ENCODE measurements at places on chromosomes 5 and 9.

DNA sequence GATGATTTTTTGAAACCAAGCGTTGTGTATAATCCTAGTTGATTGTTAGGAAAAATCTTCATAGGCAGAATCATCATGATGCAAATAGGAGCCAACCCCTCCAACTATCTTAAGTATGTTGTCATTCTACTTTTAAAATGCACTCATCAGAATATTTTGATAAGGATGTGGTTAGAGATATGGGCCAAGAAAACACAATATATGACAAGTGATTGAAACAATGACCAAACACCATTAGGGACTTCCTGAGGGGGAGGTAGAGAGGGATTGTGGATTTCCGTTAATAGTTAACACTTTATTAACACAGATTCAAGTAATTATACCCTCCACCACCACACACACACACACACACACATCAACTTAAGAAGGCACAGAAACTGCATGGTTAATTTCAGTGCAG, 143.3 kb downstream of the ARSB start:
- no peak for DNase-seq

DNA sequence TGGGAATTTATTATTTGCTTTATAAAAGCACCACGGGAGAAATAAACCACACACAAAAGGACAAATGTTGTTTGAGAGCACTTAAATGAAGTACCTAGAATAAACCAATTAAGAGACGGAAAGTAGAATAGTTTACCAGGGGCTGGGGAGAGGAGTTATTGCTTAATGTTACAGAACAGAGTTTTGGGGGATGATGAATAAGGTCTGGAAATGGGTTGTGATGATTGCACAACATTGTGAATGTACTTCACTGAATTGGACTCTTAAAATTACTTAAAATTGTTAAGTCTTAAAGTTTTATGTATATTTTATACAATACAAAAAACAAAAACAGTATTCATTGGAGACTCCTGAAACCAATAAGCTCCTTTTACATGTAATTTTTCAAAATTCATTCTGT, 1.5 kb downstream of the ZBTB43 start:
- no peak for DNase-seq

DNA sequence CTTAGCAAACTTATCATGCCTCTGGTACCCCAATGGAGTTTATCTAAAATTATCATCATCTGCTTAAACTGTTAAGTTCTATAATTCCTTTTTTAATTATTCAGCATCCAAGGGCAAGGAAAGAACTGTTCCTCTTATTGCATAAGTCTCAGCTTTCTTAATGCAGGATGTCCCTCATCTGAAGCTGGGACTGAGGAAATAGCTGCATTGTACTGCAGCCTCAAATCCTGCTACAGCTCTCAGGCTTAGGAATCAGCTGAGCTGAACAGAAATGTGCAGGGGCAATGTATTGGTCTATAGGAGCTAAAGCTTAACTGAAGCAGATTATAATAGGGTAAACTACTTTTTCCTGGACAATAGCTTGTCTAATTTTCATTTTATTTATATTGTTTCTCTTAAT, 48.0 kb downstream of the HAPLN1 start:
- no peak for DNase-seq

DNA sequence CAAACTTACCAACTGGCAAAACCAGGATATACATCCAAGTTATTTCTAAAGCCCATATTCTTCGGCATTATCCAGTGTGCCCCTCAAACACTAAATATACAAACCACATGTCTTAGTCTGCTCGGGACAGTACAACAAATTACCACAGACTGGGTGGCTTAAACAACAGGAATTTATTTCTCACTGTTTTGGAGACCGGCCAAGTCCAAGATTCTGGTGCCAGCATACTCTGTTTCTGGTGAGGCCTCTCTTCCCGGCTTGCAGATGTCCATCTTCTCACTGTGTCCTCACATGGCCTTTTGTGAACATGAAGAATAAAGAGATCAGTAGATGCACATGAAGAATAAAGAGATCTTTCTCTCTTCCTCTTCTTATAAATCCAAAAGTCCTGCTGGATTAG, 12.9 kb upstream of the SLCO6A1 start:
- no peak for DNase-seq

DNA sequence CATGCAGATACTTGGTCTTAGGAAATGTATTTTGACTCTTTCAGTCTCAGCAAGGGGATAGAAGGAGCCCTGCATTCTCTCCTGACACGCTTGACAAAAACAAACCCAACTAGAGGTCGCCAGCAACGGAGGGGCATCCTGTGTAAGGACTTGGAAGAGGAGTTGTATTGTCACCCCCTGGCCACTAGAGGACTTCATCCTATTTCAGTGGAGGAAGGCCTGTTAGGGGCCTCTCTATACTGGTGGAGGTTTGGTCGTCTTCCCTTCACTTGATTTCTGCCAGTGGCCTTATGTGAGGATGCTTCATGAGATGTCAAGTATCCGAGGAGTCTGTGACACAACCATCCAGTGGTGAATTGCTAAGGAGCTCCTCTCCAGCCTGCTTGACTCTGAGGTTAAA, 122.8 kb upstream of the STC2 start:
- DNase-seq: no peak

DNA sequence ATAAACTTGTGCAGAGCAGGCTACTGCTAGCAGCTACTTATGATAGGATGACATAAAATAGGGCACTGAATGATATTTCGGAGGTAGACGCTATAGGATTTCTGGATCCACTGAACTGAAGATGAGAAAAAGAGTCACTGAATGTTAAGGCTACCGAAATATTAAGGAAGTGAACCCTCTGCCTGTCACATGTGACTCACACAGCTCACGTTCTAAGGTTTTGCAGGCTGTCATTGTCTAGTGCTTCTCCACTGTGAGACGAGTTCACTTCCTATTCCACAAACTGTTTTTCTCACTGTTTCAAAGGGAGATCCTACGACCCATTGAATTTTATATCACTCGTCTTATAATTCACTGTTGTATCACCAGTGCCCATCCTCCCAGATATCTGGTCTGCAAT, 100.8 kb downstream of the CTNND2 start:
- DNase-seq: no peak

DNA sequence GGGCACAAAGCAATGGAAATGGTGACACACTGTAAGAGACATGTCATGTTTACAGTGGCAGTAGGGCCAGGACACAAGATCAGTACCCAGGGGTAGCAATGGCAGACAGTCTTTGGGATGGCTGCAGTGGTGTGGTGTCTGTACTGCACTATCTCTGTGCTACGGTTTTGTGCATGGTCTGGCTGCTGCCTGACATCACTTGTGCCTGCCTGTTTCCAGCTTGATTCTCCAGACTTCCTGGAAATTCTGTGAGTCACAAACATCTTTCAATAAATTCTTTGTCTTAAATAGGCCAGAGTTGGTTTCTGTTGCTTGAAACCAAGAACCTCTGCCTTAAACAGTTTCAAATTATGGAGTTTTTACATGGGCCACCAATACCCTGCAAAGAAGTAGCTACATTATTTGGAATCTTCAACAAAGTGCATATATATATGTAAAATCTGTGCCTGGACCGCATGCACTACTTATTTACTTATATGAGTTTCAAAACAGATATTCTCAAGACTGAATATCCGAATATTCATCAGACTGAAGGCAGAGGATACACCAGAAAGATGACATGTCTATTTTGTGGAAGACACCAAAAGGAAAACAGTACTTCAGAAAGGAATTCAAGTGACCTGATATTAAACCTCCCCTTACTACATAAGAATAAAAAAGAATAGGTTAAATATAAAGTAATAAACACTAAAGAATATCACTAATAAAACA, 188.1 kb downstream of the RFX3 start:
- DNase-seq: no peak

DNA sequence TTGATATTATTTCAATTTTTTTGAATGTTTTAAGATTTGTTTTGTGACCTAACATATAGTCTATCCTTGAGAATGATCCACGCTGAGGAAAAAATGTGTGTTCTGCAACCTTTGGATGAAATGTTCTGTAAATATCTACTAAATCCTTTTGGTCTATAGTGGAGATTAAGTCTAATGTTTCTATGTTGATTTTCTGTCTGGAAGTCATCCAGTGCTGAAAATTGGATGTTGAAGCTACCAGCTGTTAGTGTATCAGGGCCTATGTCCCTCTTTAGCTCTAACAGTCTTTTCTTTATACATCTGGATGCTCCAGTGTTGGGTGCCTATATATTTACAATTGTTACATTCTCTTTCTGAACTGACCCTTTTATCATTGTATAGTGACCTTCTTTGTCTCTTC, 422.3 kb downstream of the TMEM232 start:
- no peak for DNase-seq

GRCh38 chr5:93600409-93601070, 17.5 kb downstream of the NR2F1 start:
- no peak for DNase-seq

- DNase-seq: no peak
Observed at GRCh38 chr5:122639864-122640263, 135.0 kb upstream of the SNX2 start.

DNA sequence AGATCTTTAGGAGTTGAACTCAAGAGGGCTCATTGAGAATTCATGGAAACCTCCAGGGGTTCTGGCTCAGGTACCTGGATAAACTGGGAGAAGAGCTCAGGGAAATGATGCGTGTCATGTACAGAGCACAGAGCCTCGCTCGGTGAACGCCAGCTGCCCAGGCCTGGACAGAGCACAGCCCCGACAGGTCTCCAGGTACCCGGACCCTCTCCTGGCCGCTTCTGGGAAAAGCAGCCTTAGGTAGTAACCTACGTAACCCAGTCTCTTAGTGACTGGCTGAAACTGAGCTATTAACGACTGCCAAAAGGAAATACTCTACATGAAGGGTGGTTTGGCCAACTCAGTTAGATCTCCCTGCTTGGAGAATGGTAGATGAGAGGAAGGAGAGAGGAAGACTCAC, 157.4 kb downstream of the TTLL11 start:
- no peak for DNase-seq

- no peak for DNase-seq
Observed at GRCh38 chr5:75847561-75848021, 130.4 kb upstream of the POC5 start.

GRCh38 chr5:32780508-32780919, 69.4 kb downstream of the NPR3 start:
- no peak for DNase-seq

- DNase-seq: no peak
Observed at GRCh38 chr5:155726267-155726666, 600.7 kb upstream of the SGCD start.

DNA sequence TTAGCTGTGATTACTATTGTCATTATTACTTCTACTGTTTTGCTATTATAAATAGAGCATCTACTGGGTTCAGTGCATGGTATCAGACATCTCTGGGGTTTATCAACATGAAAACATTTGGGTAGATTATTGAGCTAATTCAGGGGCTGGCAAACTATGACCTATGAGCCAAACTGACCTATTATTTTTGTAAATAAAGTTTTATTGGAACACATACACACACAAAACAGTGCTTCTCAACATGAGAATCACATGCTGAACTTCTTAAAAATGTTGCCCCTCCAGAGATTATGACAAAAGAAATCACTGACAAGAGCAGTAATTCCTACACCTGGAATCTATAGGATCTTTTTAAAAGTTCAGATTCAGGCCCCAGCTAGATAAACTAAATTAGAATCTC, 30.4 kb downstream of the SLC31A2 start:
- DNase-seq: no peak

- DNase-seq: no peak
Observed at GRCh38 chr5:33721491-33722200, 170.1 kb downstream of the ADAMTS12 start.

DNA sequence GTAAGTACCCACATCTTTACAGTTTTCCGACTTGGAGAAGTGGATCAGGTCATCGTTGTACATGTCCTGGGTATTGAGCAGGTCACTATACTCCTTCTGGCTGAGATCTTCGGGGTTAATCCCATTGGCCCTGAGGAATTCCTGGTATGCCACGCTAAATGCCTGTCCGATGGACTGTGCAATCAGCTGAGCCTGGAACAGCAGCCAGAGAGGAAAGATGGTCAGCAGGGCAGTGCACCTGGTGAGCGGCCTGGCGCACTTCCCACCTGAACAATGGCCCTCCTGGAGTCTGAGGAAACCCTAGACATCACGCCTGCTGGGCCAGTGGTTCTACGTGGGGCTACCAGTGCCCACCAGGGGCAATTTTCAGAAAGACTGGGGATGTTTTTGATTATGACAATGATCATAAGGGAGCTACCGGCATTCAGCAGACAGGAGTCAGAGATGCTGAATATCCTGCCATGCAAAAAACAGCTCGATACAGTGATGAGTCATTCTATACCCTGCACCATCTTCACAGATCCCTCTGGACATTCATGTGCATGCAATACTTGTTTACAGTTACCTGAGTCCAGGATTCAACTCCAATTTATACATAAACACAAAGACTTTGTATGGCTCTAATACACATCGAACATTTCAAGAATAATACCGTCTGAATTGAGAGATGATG, 127.2 kb downstream of the ENTREP1 start:
- no peak for DNase-seq

GRCh38 chr5:178288401-178289368, 56.1 kb upstream of the PHYKPL start:
- no peak for DNase-seq

GRCh38 chr9:86550401-86550800, 196.2 kb upstream of the TUT7 start:
- no peak for DNase-seq

- no peak for DNase-seq
Observed at GRCh38 chr9:107422189-107423185, 67.1 kb downstream of the KLF4 start.

DNA sequence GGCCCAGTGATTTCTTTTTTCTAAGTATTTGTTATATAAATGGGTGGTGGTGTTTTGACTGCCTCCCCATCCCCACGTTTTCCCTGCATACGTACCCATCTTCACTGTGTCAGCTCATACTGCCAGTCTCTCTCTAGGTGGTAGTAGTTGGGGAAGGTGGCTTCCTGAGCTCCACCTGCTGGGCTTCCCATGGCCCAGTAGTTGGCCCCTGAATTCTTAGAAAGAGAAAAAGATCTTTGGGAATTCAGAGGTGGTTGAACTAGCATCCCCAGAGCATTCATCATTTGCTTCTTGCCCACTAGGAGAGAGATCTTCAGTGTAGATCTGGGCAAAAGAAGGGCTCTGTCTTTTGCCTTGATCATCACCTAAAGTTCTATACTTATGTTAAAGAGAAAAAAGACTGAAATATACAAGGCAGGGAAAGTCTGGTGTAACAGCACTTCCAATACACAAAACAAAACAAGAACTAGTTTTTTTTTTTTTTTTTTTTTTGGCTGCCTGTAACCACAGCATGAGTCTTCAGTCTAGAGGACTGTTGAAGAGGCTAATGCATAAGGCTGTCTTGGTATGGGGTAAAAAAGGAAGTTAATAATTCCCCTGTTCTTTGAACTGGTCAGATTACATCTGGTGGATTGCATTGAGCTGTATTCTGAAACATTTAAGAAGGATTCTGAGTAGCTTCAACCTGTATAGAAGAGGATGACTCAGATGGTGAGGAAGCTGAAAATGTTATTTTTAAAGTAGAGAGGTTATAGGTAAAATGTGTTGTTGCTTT, 128.7 kb downstream of the ATG10 start:
- no peak for DNase-seq

GRCh38 chr9:104313396-104314110, 190.5 kb upstream of the OR13F1 start:
- no peak for DNase-seq
